ENCODE measurements at places on chromosomes 4 and X.

- no peak for DNase-seq
These were observed 94.0 kb upstream of the TEX13A start for GRCh38 chrX:105314458-105314857.

DNA sequence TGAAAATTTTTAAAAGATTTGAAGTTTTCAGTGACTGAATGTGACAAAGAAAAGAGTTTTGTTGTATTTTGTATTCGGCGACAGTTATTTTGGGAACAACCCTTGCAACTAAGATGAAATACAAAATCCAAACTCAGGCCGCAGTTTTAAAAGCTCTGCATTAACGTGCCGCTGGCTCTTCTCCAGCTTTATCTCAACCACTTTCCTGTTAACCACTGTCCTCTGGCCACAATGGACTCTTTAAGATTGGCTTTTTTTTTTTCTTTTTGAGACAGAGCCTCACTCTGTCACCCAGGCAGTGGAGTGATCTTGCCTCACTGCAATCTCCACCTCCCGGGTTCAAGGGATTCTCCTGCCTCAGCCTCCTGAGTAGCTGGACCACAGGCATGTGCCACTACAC is 22.1 kb upstream of the AMTN start:
- DNase-seq, result no peak

- DNase-seq, result no peak
These were observed 115.2 kb upstream of the KIT start for GRCh38 chr4:54542540-54543041.

DNA sequence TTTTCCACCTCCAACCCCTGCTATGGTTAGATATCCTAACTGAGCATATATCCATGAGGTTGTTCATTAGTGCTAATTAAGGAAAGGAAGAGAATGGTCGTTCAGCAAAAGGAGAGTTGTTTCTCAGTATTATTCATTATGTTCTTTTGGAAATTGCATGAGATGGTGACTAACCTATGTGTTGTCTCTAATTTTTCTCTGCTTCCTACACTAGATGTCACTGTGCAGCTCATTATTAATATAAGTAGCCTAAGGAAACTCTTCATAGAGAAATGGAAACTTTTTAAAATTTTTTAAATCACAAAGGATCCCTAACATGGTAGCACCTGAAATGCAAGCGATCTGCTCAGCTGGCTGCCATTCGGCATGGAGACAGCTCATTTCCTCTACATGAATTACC is 67.7 kb upstream of the FAM9A start:
- peak; percentile 13 for DNase-seq

DNA sequence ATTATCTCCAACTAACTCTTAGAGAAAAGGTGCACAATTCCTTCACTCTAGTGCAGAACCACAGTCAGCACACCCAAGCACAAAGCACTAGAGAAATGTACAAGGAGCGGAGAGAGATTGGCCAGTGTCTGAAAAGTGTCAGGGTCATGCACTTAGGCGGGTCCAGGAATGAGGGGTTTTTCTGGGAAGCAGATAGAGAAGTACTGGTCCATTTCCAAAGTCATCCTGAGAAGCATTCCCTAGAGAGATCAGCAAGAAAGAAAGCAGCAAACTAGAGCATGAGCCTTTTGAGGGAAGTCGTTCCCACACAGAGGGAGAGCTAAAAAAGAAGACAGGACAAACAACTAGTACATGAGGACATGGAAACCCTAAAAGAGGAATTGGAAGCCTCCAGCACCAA is 168.1 kb upstream of the MAP3K15 start:
- no peak for DNase-seq

DNA sequence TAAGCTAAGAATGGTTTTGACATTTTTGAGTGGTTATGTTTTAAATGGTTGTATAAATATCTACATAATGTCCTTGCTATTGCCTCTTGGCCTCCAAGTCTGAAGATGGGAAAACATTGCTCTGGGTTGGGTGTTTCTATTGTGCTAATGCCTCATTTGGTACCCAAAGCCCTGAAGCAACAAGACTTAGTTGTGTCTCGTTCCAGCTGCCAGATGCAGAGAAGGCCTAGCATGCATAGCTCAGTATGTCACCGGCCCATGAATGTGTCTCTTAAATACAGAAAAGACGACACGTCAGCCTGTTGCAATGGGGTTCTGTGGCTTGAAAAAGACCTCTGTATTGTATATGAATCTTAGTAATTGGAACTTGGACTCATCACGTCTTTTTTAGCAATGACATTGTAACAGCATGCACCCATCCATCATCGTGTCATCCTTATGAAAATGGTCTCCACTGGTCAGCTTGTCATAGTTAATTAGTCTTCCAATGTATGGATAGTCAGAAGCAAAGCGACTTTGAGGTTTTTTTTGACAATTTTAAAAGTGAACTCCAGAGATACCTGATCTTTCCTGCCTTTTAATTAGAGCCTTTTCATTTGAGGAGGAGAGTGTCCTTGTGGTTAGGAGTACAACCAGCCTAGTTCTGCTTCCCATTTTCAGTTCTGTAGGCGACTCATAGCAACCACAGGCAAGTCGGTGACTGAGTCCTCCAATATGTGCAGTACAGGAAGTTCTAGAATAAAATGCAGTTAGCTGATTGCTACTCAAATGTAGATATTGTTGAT is 126.4 kb upstream of the GATB start:
- DNase-seq, result peak; percentile 57

DNA sequence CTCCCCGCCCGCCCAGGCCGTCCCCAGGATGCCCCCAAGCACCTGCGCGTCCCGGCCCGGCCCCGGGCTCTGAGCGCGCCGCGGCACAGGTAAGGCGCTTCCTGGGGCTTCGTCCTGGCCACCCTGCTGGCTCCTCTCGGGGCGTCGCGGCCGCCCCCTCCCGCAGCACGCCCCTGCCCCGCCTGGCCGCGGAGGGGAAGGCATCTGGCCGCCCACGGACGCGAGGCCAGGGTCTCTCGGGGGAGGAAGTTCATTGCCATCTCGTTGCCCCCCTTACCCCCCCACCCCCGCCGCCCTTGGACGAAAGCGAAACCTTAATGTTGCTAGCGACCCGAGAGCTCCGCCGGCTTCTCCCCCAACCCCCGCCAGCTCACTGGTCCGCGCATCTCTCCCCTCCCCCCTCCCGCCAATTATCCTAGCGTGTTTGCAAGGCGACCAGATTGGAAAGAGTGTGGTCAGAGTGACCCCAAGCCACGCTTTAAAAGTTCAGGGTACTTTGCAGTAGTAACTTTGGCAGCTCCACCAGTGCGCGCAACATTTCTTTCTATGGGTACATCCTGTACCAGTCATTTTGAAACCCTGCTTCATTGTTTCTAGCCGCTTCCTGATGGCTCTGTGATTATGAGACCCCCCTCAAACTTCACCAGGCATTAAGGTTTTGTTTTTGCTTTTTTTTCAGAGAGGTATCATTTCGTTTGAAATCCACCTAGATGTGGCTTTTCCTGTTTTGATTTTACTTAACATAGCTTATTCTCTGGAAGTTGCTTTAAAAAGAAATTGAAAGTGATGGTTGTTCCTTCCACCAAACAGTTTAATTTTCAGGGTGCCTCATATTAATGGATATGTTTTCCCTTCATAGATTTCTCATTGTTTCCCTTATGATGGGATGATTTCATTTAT is 626 bp downstream of the TBC1D1 start:
- no peak for DNase-seq

- no peak for DNase-seq
These were observed 125.8 kb upstream of the EDNRA start for GRCh38 chr4:147355032-147355656.

- no peak for DNase-seq
These were observed 13.6 kb downstream of the SMIM20 start for GRCh38 chr4:25927361-25928195.

DNA sequence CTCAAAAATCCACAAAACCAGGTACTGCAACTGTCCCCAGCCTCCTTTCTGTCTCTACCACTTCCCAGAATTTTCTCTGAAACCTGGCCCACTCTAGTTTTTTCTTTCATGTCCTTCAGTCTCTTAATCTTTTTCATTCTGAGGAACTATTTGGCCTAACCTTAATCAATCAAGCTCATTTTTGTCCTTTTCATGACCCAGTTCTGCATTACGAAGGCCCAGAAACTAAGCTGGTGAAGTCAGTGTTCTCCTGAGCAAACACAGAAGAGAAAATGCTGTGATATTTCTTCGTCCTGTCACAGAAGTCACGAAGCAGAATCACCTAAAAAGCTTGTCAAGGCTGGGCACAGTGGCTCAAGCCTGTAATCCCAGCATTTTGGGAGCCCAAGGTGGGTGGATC is 131.7 kb upstream of the EDNRA start:
- no peak for DNase-seq

GRCh38 chr4:137685357-137685756 is 153.1 kb upstream of the PCDH18 start:
- DNase-seq, result peak; percentile 73

DNA sequence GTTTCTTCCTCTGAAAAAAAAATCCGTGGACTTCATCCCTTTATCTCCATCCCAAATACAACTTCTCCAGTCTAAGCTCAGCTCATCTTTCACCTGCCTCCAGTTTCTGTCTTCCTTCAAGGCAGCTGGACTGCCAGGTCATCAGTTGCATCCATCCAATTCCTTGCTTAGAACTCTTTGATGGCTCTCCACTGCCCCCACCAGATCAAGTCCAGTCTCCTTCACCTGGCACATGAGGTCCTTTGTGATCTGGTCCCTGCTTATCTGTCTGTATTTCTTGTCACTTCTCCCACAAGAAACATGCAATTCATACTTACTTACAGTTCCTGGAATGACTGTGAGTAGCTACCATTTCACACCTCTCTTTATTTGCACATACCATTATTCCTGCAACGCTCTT is 33.8 kb downstream of the OTUD6A start:
- DNase-seq, result no peak

GRCh38 chr4:31662951-31663350 is 942.8 kb downstream of the PCDH7 start:
- DNase-seq, result no peak

- no peak for DNase-seq
These were observed 125.2 kb downstream of the NHS start for GRCh38 chrX:17500145-17500579.

GRCh38 chr4:81137446-81137845 is 77.6 kb downstream of the PRKG2 start:
- peak; percentile 12 for DNase-seq

GRCh38 chr4:109234596-109234995 is 67.9 kb downstream of the COL25A1 start:
- no peak for DNase-seq

- DNase-seq, result no peak
These were observed 126.2 kb downstream of the COL4A6 start for GRCh38 chrX:108312011-108312410.

GRCh38 chrX:63434665-63435064 is 83.5 kb upstream of the SPIN4 start:
- DNase-seq, result no peak

DNA sequence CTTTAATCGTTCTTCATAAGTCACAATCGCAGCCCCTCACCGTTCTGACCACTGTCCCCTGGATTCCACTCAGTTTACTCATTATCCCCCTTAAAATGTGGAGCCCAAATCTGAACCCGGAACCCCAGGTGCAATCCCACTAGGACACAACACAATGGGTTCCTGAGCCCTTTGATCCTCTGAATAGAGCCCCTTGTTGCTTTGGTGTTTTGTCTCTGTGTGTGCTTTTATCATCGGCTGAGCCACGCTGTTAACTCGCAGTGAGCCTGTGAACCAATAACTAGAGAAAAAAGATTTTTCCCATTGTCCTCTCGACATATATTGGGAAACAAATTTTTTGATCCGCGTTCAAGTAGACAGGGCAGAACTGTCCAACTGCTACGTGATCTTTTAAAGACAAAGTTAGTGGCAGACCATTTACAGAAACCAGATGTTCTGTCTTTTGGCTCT is 617 bp upstream of the PDHA1 start:
- DNase-seq, result no peak

GRCh38 chr4:186808630-186809018 is 85.0 kb upstream of the FAT1 start:
- DNase-seq, result no peak

DNA sequence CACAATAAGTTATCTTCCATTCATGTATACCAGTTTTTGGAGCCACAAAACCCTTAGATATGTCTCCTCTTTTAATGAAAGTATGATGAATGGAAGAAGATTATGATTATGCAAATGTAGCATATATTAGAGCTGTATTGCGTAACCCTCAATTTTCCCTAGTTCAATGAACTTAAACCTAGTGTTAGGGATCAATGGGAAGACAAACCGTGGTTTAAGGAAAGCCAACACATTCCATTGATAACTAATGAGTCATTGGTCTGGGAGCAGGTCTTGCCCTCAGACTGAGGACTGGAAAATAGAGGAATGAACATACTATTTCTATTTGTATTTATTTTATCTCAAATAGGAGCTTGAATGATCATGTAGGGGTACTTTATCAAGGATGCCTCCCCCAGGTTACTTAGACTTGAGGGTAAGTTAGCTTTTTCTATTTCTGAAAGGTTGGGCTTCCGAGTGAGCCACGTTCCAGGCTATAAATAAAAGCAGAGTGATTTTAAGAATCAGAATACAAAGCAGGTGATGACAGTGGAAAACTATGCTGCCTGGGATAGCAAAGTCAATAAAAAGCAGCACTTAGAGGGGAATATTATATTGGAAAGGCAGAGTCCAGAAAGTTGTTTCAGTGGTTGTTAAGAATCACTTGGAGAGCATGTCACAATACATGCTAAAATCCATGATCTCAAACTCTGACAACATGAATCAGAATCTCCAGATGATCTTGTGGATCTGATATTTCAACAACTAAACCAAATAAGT is 356.0 kb downstream of the ADAM29 start:
- DNase-seq, result no peak

DNA sequence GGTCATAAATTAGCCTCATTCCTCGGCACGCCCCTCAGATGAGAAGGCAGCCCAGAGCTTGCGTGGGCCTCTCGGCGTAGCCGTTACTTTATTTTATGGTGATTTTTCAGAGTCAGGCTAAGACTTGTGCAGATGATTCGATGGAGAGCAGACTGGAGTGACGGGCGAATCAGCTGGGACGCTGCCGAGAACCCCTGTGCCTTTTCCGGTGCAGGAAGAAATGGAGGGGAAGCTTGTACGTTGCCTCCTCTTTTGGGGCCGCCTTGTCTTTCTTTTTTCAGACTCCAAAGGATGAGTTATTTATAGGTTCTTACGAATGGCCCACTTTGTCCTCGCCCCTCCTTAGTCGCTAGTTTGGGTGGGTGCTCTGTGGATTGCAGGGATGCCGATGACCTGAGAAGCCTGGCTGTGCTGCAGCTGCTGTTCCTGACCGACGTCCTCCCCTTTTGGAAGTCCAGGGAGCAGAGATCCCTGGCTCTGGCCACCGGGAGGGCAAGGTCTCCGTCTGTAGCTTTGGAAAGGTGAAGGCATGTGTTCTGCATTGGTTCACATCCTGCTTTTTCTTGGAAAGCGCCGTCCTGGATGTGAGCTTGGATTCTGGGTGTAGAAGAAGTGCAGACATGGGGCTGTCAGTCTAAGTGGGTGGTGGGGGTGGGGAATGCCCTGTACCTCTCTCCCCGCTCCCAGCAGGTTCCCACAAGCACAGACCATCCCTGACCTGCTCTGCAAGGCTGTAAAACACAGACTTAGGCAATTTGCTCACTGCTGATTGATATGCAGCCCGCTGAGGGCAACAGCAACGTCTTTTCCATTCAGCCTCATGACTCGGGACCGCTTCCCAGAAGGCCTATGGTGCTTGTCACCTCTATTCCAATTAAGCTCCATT is 9.3 kb downstream of the SORCS2 start:
- DNase-seq, result no peak

Data from fibroblast of gingiva (primary cell).